NCI-H524 treated with DMSO at 0.1 percent for 48 hours (cell line): ENCODE measurements at places on chromosomes 11 and 22.

DNA sequence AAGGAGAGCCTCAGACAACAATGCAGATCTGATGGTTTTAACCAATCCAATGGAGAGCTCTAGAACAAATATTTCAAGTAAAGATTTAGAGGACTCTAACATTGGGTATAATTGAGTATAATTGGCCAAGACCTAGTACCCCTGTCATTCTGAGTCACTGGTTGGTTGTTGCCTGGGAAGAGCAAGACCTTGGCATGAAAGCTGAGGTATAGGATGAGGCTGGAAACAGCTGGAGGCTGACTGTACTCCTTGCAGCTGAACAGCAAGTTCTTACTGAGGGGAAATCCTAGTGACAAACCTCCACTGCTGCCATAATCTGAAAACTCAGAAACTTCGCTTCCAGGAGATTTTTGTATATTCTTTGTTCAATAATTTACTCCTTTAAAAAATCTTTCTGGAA, 54.3 kb upstream of the MUC15 start:
- no peak for DNase-seq

GRCh38 chr11:8707541-8708191, 25.1 kb downstream of the RPL27A start:
- DNase-seq, result no peak

DNA sequence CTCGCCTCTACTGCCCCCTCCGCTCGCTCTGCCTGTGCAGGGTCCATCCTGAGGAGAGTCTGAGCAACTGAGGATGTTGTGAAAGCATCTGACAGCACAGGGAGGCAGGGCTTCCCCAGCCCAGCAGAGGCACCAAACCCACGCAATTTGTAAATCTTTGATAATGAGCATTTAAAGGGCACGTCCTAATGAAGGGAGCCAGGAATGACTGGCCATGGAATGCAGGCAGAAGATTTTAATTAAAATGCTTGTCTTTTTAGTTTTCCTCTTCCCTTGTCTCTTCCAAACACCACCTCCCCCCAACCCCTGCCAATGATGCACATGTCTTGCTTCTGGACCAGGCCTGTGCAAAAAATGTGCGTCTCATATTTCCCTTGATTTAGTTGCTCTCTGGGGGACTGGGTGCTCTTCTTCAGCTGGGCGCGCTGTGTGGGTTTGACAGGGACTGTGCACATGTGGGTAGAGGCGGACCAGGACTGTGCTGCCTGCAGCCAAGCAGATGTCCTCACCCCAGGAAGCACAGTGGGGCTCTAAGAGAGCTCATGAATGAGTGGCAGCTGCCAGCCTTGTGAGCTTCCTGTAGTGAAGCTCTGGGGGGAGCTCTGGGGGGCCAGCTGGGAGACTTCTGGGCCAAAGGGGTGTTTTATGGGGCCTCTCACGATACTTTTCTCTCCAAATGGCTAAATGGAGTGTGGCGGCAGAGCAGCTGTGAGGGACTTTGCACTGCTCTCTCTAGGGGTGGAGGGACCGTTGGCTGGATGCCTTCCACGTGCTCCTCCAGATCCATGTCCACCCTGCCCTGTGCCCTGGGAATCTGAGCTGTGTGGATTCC, 273.5 kb downstream of the ST3GAL4 start:
- peak; percentile 77 for DNase-seq

DNA sequence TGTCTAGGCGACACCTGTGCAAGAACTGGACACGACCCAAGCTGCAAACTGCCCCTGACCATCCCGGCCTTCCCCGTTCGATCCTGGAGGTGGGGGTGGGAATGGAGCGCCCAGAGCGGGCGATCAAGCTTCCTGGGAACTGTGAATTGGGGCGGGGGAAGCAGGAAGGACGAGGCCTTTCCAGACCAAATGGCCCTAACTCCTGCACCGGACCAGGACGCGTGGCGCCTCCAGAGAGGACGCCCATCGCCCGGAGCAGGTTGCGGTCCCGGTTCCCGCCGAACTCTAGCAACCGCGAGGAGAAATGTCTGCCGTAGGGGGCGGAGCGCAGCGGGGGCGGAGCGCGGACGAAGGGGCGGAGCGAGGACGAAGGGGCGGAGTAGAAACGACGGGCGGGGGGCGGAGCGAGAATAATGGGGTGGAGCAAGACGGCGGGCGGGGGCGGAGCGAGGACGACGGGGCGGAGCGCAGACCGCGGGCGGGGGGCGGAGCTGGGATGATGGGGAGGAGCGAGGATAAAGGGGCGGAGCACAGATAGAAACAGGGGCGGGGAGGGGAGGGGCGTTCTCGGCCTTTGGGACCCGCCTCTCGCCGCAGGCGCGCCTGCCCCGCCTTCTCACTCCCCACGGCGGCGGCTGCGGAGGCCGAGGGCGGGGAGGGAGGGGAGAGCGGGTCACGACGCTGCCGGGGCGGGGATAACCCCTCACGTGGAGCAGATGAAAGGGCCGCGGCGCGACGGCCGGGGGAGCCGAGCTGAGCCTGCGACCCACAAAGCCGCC, at the start of gene ZNRF3:
Gene ZNRF3, plus strand, starts transcription at position 695 of the 779 bp plus-strand sequence. CDS start 195 bp downstream, outside the sequence.
- DNase-seq, result peak; percentile 34

- no peak for DNase-seq
These were observed 8.2 kb downstream of the FGF19 start for GRCh38 chr11:69695581-69695980.

DNA sequence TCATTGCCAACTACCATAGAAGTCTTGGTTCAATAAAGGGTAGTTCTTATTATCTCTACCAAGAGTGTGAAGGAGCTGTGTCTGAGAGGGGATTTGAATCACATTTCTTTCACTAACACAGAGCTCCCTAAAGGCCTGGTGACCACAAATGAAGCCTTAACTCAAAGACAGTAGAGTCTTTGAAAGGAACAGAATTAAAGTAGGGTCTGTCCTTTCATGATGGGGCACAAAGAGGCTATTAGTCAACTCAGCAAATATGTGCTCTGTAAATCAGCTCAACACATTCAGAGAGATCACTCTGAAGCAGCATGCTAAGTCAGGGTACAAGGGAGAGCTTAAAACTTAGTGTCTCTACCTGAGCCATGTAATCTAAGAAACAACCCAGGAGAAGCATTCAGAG, 212.4 kb upstream of the SYN3 start:
- DNase-seq, result no peak

DNA sequence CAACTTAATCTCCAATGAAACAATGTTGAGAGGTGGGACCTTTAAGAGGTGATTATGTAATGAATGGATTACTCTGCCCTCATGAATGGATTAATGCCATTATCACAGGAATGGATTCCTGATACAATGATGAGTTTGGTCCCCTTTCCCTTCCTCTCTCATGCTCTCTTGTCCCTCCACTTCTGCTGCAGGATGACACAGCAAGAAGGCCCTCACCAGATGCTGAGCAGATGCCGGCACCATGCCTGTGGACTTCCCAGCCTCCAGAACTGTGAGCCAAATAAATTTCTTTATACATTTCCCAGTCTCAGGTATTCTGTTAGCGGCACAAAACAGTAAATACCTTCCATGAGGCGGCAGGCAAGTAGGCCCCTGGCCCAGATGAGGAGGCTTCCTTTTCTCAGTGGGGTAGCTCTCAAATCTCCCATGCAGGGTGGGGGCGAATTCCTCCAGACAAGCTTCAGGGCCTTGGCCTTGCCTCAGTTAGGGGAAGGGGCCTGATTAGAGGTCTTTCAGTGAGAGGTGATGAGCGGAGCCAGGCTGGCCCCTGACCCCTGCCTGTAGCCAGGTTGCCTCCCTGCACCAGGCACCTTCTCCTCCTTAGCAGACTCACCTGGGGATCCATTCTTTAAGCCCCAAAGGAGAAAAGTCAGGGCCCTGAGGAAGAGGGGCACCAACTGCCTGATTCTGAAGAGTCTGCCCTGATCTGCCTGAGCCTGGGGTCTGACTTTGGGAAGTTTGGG, 86.0 kb downstream of the RRM1 start:
- no peak for DNase-seq

DNA sequence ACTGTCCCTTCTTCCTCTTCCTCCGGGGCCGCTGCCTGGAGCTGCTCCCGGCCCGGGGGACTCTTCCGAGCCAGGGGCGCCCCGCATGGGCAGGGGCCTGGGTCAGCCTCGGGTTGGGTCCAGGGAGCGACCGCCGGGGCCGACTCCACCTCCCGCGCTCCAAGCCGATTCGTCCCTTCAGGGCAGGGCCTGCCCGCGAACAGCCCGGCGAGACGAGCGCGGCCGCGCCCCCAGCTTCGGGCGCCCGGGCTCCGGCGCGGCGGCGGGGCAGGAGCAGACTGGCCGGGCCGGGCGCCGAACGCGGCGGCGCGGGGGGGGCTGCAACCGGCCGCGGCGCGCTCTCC, at the start of gene LARGE1:
Gene LARGE1, minus strand, starts transcription at position 280 of the 344 bp plus-strand sequence.
- no peak for DNase-seq

GRCh38 chr11:855796-856195, 13.1 kb downstream of the TSPAN4 start:
- DNase-seq, result no peak

DNA sequence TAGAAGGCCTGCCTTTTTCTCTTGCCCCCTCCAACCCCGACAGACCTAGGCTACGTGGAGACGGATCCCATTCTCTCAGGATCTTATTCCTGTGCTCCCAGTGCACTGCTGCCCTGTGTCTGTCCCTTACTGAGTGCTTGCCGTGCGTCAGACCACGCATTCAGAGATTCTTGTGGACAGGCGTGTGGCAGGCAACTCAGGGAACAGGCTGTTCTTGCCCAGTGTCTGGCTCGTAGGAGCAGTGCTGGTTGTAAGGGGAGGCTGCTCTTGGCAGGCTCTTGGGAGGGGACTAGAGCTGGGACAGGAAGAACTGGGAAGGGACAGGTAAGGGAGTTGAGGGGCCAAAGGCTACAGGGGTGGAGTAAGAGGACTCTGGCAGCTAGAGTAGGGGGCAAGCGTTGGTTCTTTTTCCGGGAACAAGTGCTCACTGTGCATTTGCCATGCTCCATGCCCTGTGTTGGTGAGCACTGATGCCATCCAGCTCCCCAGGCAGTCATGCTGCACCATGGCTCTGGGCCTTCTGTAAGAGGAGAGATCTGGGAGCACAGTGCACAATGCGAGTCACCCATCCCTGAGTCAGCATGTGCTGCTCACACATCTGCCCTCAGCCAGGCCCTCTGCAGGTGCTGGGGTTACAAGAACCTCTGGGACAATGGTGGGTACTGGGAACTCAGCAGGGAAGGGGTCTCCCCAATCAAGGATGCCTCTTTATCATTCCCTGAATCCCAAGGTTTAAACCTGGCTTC, 119.1 kb downstream of the TBC1D22A start:
- no peak for DNase-seq

- no peak for DNase-seq
These were observed 77.2 kb downstream of the RDX start for GRCh38 chr11:110219006-110219785.

DNA sequence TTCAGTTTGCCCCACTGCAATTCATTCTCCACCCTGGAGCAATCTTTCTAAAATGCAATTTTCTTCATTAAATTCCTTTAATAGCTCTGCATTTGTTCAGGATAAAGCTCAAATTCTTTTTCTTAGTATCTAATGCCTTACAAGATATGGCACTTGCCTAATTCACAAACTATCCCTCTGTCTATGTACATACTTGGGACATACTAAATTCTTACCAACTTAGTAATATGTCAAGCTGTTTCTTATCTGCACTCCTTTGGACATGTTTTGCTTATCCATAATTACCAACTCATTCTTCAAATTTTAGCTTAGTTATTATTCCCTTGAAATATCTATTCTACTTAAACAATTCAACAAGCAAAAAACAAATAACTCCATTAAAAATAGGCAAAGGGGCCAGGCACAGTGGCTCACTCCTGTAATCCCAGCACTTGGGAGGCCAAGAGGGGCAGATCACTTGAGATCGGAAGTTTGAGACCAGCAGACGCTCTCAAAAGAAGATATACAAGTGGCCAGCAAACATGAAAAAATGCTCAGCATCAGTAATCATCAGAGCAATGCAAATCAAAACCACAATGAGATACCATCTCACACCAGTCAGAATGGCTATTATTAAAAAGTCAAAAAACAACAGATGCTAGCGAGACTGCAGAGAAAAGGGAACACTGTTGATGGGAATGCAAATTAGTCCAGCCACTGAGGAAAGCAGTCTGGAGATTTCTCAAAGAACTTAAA, 96.9 kb downstream of the FAM76B start:
- DNase-seq, result no peak

- no peak for DNase-seq
These were observed 102.9 kb upstream of the PAX6 start for GRCh38 chr11:31913985-31914384.

GRCh38 chr11:27512238-27512637, 5.7 kb upstream of the LIN7C start:
- no peak for DNase-seq

GRCh38 chr11:115222218-115222862, 281.9 kb downstream of the CADM1 start:
- no peak for DNase-seq

GRCh38 chr11:112016765-112017376, 8.3 kb upstream of the DLAT start:
- DNase-seq, result no peak

- no peak for DNase-seq
These were observed 3.6 kb downstream of the ARHGAP8 start for GRCh38 chr22:44755956-44756361.

GRCh38 chr11:78158987-78159652, 19.7 kb upstream of the ALG8 start:
- DNase-seq, result no peak

- DNase-seq, result no peak
These were observed 110.0 kb downstream of the TP53I11 start for GRCh38 chr11:44840521-44841251.

DNA sequence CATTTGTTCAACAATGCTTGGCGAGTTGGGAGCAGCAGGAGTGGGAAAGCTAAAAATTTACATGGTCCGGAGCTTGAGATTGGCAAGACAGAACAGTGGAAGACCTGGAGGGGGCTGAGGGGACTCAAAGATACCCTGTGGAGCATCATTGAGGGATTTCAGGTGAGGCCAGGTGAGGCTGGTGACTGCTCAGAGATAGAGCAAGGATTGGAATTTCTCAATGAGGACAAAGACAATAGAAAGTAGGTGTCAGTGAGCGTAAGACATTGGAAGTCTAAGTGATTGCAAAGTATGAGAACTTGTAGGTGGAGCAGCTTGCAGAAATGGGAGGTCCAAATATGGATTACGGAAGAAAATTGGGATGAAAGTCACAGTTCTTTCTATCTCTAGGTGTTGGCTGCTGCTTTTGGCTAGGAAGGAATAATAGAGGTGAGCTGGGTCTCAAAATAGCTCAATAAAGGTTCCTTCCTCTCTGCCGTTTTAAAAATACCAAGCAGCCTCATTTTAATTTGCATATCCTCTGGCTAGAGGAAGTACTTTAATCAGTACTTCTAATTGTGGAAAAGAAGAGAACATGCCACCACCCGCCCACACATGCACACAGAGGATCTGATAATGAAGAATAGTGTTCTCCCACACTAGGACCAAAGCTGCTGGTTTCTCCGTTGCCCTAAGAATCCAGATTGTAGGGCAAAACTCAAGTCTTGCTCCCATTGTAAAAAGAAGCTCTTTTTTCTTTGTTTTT, 41.8 kb upstream of the SORL1-AS1 start:
- no peak for DNase-seq

- DNase-seq, result no peak
These were observed 11.4 kb downstream of the DNAJB13 start for GRCh38 chr11:73962101-73962705.

- DNase-seq, result no peak
These were observed 1491.9 kb downstream of the FAM181B start for GRCh38 chr11:81241672-81242275.

GRCh38 chr11:127632976-127633680, 632.6 kb upstream of the KIRREL3 start:
- DNase-seq, result no peak

- no peak for DNase-seq
These were observed 179.8 kb downstream of the NAV2 start for GRCh38 chr11:19892387-19892786.

- DNase-seq, result no peak
These were observed 201.1 kb downstream of the TTC28 start for GRCh38 chr22:28478564-28478963.
